ENCODE measurements at places on chromosomes 5 and 9. TPM values are rescaled to one million over a fixed set of nuclear protein-coding genes. Genes with fewer than 3 reads are reported as not detected.

The PTGS1 gene
- 2.9 TPM for polyA plus RNA-seq

The CARD6 gene
- polyA plus RNA-seq: 6.2 TPM

The ANKRD18A gene
- 4.4 TPM for polyA plus RNA-seq

The TNFSF8 gene
- 7.7 TPM for polyA plus RNA-seq

The CDH9 gene
- not detected for polyA plus RNA-seq
